Fibroblast of lung (primary cell): ENCODE measurements at places on chromosomes 12 and 14. TPM values are rescaled to one million over a fixed set of nuclear protein-coding genes. Genes with fewer than 3 reads are reported as not detected.

The ADCY6 gene
- total RNA-seq = 34.7 and 53.2 TPM in 2 replicates

The GPR162 gene
- total RNA-seq = 11.1 and 11.8 TPM in 2 replicates

The NIN gene
- 30.0 and 37.5 TPM in 2 replicates for total RNA-seq

The NFATC4 gene
- 33.1 and 59.9 TPM in 2 replicates for total RNA-seq

The CCDC60 gene
- total RNA-seq = not detected in 2 replicates

The FAM186B gene
- 0.33 and 0.51 TPM in 2 replicates for total RNA-seq
